ENCODE measurements at places on chromosomes 1 and 21. TPM values are rescaled to one million over a fixed set of nuclear protein-coding genes. Genes with fewer than 3 reads are reported as not detected.

The NBPF11 gene
- total RNA-seq = 9.0 TPM

GRCh38 chr21:32328595-32328994 is 29.9 kb downstream of the MRAP start:
- no peak overlapping the region for H3K27ac ChIP-seq
- H3K4me3 ChIP-seq = no peak overlapping the region
- peaks cover 8% of the 10 kb centered on the region for H3K4me1 ChIP-seq
- DNase-seq = no peak

DNA sequence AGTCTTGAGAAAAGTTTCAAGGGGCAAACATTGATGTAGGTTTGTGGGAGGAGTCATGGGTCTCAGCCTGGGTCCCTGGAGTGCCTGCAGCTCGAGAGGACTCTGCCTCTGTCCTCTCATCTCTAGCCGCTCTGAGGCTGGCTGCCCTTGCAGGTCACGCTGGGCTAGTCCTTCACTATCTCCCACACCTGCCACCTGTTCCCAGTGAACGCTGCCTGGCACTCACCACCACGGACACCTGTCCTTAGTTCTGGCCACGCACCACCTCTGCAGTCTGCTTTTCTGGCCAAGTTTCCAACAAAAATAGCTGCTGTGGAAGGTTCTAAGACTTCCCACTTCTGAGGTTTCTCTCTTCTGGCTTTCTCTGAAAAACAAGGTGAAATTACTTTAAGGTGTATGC is 52.5 kb downstream of the SH3BGR start:
- DNase-seq = no peak
- no peak overlapping the region for H3K27ac ChIP-seq

GRCh38 chr1:16375521-16376340 is 8.7 kb downstream of the SZRD1 start:
- no peak for DNase-seq
- peaks cover 41% of the 10 kb centered on the region for H3K4me1 ChIP-seq
- peaks cover 41% of the 10 kb centered on the region for H3K36me3 ChIP-seq
- H3K4me3 ChIP-seq = no peak overlapping the region
- no peaks in the 10 kb centered on the region for H3K27me3 ChIP-seq
- peak overlapping the region; percentile 63 for H3K27ac ChIP-seq

GRCh38 chr1:167893798-167894197 is 20.1 kb downstream of the ADCY10 start:
- H3K27me3 ChIP-seq = peaks cover 6% of the 10 kb centered on the region
- H3K4me3 ChIP-seq = no peak overlapping the region
- no peak for DNase-seq
- peaks cover 2% of the 10 kb centered on the region for H3K4me1 ChIP-seq
- no peaks in the 10 kb centered on the region for H3K36me3 ChIP-seq
